Brain microvascular endothelial cell (primary cell): ENCODE measurements at places on chromosomes 4 and X.

DNA sequence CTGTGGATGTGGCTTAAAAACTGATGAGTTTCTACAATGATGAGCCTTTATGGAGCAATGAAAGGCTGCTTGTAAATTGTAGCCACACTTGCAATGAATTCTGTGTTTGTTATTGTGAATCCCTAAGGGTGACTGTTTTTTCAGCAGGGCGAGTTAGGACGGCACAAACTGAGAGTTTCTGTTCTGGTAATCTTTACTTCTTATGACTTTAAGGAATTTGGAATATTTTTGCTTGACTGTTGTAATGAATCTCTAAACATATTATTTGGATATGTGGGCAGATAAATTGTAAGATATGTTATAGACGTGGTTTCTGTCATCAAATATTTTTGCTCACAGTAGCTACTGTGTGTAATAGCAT, 22.2 kb downstream of the RBPJ start:
- DNase-seq: no peak

DNA sequence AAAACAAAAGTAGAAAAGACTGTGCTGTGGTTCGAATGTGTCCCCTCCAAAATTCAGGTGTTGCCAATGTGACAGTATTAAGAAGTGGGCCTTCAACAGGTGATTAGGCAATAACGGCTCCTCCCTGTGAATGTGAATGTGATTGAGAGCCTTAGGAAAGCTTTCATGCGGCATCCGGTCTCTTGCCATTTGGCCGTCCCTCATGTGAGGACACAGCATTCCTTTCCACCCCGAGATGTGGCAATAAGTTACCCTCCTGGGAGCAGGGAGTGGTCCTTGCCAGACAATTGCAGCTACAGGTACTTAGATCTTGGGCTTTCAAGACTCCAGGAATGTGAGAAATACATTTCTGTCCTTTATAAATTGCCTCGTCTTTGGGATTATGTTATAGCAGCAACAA, 129.3 kb downstream of the CPEB2 start:
- no peak for DNase-seq

DNA sequence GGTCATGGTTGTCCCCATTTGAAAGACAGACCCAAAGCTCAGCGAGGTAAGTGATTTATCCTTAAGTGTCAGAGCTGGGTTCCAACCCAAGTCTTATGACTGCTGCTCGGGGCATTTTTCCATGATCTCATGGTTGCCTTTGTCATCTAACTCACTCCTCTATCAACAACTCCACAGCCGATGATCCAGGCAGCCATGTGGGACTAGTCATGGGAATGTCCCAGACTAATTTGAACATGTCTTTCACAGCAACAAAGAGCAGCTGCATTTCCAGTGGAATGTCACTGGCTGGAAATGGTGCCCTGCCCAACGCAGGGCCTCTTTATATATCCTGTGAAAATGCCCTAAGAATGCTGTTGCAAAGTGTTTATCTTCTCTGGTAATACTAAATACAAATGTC, 284.8 kb upstream of the PPARGC1A start:
- no peak for DNase-seq

DNA sequence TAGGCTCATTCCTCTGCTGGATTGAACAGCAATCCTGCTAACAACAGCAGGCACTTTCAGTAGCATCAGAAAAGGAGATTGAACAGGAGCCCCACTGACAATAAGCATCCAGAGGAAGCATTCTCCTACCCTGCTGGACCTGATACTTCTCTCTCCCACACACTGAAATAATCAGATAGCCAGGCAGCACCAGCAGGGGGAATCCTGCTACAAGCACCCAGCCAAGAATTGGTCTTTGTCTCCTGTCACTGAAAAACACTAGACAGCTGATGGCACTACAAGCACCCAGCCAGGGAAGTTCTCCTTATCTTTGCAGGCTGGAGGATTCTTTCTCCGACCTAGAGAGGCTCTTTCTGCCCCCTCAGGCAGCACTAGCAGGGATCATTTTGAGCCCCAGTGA, 444.3 kb upstream of the GRIA3 start:
- DNase-seq: no peak

GRCh38 chr4:3641501-3641900, 109.3 kb upstream of the LRPAP1 start:
- DNase-seq: no peak

GRCh38 chr4:88831031-88831430, 133.4 kb upstream of the NAP1L5 start:
- no peak for DNase-seq

DNA sequence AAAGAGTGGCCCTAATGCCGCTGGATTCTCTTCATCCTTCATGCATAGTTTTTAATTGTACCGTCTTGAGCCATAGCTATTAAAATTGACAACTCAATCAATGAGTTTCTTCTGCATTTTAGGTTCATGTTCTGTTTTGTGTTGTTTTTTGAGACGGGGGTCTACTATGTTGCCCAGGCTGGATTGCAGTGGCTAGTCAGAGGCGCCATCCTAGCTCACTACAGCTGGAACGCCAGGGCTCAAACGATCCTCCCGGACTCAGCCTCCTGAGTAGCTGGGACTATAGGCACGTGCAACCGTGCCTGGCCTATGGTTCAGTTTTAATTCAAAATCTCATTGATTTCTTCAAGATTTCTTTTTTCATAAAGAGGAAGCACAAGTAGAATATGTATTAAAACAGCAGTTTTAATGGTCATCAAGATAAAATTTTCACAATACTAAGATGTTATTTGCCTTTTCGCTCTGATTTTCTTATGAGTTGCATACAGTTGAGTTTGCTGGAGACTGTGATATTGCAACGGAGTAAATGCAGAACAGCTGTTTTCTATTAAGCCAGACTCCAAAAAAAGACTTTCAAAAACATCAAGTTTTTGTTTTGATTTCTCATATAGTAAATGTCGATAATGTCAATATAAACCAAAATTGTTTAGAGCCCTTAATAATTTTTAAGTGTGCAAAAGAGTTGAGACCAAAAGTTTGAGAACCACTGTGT, 1.1 kb upstream of the STX18 start:
- DNase-seq: no peak

GRCh38 chr4:110414561-110414920, 61.4 kb upstream of the ENPEP start:
- no peak for DNase-seq

DNA sequence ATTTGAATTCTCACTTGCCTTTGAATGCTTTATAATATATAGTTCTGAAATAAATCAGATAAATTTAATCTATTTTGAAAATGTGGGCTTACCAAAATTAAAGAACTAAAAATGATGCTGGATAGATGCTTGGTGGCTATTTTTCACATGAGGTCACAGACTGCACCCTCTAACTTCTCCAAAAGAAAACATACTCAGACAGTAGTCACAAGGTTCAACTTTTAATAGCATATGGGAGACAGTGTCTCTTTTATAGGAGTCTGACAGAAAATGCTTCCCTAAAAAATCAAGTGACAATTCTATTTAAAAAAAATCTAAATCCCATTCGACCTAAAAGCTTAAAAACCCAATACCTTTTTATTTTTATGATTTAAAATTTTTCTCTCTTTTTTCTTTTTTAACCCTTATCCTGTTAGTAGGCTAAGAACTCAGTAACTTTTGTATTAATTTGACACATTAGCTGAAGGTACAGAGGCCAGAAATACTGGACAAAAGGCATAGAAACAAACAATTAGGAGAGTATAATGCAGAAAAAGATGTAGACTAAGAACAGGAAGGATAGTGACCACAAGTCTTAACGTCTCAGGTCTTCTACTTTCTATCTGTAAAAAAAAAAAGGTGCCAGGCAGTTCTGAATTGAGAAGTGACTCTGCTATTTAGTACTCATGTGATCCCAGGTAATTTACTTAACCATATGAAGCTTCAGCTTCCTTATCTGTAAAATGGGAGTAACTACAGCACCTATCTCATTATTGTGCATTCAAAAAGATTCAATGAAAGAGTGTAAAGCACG, 7.6 kb downstream of the TIGD4 start:
- DNase-seq: no peak

GRCh38 chr4:74621616-74622015, 172.7 kb downstream of the BTC start:
- DNase-seq: no peak

DNA sequence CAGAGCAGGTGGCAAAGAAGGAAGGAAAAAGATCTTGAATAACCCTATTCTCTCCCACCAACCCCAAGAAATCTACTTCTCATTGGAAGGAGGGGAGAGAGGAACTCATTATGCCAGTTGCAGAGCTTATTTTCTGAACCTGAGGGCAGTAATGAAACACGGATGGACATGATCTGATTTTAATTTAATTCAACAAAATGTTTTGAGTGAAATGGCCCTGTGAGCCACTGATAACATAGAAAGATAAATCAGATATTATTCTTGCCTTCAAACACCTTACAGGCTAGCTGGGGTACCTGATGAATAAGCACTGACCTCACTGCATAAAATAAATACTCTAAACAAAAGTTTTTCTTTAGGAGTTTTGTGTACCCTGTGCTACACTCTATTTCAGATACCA, 30.3 kb downstream of the DAPP1 start:
- no peak for DNase-seq

DNA sequence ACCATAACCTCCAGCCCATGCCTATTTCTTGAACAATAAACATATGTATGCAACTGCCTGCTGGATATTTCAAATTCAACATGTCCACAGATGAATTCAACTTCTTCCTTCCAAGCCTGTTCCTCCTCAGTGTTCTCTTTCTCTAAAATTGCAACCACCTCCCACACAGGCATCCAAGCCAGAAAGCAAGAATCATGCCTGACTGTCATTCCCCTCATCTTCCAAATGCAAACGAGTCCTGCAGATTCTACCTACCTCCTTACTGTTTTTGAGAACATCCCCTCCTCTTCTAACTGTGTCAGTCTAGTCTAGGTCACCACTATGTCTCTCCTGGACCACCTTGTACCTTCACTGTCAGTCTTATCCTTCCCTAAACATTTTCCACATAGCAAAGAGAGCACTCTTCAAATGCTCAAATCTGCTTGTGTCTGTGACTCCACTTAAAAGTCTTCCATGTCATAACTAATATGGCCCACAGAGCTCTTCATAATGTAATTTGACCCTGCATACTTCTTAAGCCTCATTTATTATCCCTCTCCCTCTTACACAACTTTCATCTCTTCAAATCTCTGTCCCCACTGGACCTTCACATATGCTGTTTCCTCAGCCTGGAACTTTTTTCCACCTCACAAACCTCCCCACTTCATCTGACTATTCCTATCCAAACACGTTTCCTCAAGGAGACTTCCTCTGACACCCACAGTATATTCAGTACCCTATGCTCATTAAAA, 25.7 kb downstream of the MAPK10 start:
- no peak for DNase-seq

DNA sequence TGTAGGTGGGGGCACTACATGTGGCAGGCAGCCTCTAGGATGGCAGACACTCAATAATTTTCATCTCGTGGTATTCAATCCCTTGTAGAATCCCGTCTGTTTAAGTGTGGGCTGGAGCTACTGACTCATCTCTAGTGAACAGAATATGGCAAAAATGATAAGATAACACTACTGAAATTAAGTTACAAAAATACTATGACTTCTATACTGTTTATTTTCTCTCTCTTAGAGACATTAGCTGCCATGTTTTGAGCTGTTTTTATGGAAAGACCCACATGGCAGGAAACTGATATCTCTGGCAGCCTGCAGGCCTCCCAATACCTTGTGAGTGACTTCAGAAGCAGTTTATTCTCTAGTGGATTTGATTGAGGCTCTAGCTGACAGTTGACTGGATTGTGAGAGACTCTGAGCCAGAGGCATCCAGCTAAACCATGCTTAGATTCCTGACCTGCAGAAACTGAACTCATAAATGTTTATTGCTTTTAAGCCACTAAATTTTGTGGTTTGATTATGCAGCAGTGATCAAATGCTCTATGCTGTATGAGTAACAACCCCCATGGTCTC, 298.8 kb upstream of the CTSO start:
- peak; percentile 57 for DNase-seq

DNA sequence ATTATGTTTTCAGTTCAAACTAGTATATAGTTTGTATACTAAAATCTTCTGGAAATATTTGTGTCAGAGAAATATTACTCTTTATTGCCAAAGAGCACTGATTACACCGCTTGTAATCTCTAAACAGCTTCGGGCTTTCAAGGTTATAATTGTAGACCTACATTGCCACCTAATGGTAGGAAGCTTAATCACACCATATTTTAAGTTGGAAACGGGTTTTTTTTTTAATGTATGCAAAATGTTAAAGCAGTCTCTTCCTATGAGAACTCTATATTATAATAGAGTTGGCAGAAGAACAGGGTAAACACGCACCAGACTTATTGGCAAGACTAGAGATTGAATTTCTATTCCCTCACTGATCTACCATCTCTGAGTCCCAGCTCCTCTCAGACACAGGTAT, 19.5 kb upstream of the NFXL1 start:
- no peak for DNase-seq

GRCh38 chr4:113880240-113881028, 99.0 kb downstream of the ARSJ start:
- DNase-seq: no peak

GRCh38 chr4:73742490-73743160, 2.3 kb downstream of the CXCL8 start:
- DNase-seq: no peak
